ENCODE measurements at places on chromosomes 7 and 10.

DNA sequence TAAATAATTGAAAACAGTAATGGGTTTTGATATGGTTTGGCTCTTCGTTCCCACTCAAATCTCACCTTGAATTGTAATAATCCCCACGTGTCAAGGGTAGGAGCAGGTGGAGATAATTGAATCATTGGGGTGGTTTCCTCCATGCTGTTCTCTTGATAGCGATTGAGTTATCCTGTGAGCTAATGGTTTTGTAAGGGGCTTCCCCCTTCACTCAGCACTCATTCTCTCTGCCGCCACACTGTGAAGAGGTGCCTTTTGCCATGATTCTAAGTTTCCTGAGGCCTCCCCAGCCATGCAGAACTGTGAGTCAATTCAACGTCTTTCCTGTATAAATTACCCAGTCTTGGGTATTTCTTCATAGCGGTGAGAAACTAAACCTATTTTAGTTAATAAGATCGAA lies 551.7 kb upstream of the POT1 start:
- DNase-seq: no peak

GRCh38 chr7:135976312-135977006 lies 700 bp downstream of the MTPN start:
- no peak for DNase-seq

GRCh38 chr7:102097601-102098161 lies 189.0 kb upstream of the SH2B2 start:
- no peak for DNase-seq

DNA sequence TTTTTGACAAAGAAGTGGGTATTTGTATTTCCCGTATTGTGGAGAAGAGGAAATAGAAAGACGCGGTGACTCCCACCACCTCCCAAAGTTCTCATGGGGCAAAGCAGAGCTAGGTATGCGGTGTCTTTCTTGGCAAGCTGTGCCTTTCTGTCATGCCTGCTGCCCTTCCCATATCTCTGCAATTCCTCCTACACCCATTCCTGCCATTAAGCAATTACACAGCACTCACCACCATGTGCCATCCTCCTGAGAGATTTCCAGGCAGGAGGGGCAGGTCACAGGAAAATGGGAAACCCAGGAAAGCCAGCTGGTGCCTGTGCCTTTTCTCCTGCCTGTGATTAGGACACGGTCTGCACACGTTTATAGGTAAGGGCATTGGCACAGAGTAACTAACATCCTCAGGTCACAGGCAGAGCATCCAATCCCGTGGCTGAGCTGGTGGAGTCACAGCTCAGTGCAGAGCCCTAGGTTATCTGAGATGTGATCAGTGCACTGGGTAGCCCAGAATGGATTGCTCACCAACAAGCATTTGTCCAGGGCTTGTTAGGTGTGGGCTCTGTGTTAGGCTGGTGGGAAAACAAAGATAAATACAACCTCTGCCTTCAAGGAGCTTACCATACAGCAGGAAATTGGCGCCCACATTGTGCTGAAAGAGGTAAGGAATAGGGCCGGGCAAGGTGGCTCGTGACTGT lies 9.4 kb upstream of the CRTAC1 start:
- no peak for DNase-seq

DNA sequence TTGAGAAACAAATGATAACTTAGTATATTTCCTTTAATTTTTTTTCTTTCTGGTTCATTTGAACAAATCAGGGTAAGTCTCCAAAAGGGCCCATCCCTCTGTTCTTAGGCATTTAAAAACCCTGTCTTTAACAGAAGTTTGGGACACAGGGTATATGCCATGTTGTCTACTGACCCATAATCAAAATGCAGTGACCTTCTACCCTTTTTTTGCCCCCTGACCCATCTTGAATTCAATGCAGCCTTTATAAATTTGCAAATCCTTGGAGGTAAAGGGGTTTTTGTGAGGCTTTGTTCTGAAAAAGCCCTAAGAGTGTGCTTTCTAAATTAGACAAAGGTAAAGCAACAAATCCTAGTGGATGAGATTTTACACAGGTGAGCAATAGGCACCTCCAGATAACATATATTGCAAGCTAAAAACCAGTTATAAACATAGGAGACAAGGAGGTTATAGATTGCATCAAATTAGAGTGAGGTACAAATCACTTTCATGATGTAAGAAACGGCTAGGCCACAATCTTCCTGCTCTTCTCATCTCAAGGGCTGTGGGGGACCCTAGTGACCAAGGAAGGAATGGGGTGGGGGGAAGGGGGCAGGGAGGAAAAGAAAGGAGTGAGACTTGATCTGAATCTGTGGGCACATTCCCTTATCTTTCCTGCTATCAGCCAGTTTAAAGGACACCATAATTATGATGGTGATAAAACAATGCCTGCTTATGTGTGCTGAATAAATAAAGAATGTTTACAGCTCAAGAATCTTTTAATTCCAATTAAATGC lies 2.7 kb downstream of the SKIDA1 start:
- DNase-seq: no peak

- DNase-seq: no peak
Observed at GRCh38 chr10:58268454-58268945, 462 bp upstream of the CISD1 start.

GRCh38 chr10:49518566-49518965 lies 20.4 kb downstream of the ERCC6 start:
- no peak for DNase-seq

- no peak for DNase-seq
Observed at GRCh38 chr7:23115991-23116390, 10.4 kb downstream of the KLHL7 start.

DNA sequence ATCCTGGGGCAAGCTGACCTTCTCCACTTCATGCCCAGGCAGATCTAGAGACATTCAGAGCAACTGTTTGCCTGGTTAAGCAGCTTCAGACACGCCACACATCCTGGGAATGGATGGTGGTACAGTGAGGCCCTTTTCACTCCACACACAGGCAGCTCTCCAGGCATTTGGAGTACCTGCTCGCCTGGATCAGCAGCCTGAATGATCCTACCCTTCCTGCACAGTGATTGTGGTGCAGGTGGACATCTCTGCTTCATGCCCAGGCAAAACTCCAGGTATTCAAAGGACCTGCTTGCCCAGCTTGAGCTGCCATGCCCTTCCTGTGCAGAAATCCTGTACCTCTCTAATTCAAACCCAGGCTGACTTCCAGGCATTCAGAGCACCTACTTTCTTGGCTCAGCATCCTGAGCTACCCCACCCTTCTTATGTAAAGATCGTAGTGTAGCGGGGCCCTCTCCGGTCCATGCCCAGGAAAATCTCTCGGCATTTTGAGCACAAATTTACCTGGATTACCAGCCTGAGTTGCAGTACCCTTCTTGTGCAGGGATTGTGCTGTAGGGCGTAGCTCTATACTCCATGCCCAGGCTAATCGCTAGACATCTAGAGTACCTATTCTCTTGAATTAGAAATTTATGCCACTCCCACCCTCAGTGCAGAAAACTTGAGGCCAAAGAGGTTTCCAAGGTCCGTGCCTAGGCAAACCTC lies 972.8 kb downstream of the ANKRD7 start:
- DNase-seq: no peak

GRCh38 chr10:49562893-49563292 lies 24.0 kb upstream of the ERCC6 start:
- no peak for DNase-seq

DNA sequence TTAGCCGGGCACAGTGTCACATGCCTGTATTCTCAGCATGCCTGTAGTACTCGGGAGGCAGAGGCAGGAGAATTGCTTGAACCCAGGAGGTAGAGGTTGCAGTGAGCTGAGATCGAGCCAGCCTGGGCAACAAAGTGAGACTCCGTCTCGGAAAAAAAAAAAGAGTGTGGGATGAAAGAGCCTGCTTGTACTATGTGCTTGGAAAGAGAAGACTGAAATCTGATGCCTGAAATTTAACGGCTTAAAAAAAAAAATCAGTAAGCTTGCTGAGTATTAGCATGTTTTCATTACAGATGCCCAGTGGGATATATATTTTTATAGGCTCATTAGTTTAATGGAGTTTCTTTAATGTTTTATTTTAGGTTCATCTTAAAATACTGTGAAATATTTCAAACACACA lies 4.2 kb downstream of the NT5C2 start:
- no peak for DNase-seq

DNA sequence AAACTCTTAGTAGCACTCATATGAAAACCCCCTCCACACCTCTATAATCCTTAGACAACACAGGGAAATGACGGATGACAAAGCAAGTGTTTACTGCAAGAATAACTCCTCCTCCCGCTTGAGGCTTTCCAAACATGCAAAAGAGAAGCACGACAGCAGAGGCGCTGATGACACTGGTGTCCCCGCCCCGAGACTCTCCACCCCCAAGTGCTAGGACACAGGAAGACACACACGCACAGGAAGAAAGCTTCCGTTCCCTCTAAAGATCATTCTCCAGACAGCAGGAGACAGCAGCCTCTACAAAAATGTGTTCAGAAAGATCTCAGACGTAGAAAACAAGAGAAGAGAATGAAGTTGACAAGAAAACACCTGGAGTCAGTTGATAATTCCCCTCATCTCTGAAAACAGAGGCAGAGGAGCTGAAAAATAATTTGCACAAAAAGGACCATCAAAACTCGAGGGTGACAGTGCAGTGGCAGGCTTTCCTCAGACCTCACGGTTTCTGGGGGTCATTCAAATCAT lies 90.2 kb downstream of the DLG5 start:
- DNase-seq: no peak

GRCh38 chr7:77808517-77808916 lies 9.9 kb downstream of the PHTF2 start:
- no peak for DNase-seq

DNA sequence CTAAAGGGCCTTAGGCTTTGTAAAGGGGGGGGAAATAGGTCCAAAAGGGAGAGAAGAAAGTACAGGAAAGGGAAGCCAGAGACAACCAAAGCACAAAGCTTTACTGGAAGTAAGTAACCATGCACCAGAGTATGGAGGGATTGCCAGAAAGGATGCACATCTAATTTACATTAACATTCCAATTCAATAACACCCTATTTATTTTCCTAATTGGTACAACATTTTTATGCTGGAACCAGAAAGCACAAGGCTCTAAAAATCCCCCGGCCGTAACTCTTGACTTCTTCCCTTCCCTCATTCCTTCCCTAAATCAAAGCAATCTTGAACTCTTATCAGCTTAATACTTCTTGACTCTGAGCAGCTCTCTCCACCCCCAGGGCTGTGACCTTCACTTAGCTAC lies 400.0 kb upstream of the CELF2 start:
- no peak for DNase-seq

- DNase-seq: no peak
Observed at GRCh38 chr7:149304006-149304405, 42.0 kb downstream of the ZNF783 start.

DNA sequence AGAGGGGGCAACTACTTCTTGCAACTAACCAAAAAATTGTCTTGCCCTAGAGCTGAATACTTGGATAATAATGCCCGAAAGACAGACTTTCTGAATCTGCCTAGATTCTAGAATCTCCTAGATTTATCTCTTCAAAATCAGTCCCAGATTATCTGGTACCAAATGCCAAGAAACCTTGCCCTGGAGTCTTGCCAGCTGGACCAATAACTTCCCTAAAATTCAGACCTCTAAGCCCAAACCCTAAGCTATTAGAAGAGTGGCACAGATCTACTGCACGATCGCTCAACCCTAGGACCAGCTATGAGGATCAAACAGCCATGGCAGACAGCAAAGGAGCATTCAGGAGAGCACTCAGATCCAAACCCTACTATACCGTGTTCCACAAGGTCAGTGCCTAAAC lies 45.0 kb downstream of the ARMH3 start:
- no peak for DNase-seq

GRCh38 chr10:97676770-97677581 lies 10.1 kb downstream of the AVPI1 start:
- no peak for DNase-seq
